ENCODE measurements at places on chromosomes 4 and X. TPM values are rescaled to one million over a fixed set of nuclear protein-coding genes. Genes with fewer than 3 reads are reported as not detected.

Gene NRK
- total RNA-seq = 0.39 TPM

- H3K36me3 ChIP-seq = no peaks in the 10 kb centered on the region
- no peak for DNase-seq
- H3K27ac ChIP-seq = peak overlapping the region; percentile 2
- H3K4me1 ChIP-seq = peaks cover 52% of the 10 kb centered on the region
- no peaks in the 10 kb centered on the region for H3K27me3 ChIP-seq
Measured at GRCh38 chr4:113614414-113614813, 147.1 kb downstream of the CAMK2D start.

GRCh38 chrX:15336023-15336413 lies 695 bp upstream of the PIGA start:
- H3K27me3 ChIP-seq = no peaks in the 10 kb centered on the region
- H3K36me3 ChIP-seq = no peaks in the 10 kb centered on the region
- peaks cover 5% of the 10 kb centered on the region for H3K4me1 ChIP-seq

DNA sequence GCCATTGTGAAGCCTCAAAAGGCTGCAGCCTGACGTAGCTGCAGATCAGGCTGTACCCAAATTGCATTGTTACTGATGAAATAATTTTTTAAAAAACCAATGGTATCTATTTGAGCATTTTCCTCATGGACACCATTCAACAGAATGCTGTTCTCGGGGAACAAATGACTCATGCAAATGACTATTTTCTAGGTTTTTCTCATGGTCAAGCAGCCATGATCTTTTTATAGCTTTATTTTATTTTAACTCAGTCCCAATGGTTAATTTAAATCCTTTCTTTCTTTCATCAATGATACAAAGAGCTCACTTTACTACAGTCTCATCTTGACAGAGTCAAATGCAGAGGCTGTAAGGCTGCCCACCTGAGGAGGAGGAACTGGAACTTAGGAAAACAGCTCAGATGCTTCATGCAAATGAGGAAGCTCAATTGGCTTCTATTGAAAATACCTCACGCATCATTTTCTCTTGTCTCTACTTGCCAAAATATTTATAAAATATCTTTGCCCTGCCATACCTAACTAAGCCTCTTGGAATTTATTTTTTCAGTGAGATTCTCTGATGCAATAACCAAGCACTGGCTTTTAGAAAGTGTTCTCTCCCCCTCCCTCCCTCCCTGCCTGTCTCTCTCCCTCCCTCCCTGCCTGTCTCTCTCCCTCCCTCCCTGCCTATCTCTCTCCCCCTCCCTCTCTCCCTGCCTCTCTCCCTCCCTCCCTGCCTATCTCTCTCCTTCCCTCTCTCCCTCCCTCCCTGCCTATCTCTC lies 81.0 kb downstream of the SORBS2 start:
- peaks cover 45% of the 10 kb centered on the region for H3K4me1 ChIP-seq
- H3K27me3 ChIP-seq = no peaks in the 10 kb centered on the region
- no peak overlapping the region for H3K4me3 ChIP-seq
- peaks cover 16% of the 10 kb centered on the region for H3K36me3 ChIP-seq
- H3K27ac ChIP-seq = peak overlapping the region; percentile 54

DNA sequence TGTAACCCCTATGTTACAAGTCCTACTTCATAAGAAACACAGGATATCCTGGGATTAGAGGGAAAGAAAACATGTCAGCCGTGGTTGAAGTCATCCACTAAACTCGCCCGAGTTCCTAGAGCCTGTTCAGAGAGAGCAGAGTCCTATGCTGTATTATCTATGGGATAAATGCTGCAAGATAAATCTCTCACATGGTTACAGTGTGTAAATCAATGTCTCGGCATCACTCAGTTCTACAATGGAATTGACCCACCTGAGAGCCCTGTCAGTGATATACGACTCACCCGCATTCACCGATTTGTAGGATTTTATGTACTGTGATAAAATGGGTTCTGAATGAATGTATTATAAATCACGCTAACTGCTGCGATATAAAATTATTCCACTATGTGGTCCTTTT lies 127.8 kb upstream of the ANXA3 start:
- H3K27ac ChIP-seq = no peak overlapping the region
- DNase-seq = no peak
- H3K4me1 ChIP-seq = no peaks in the 10 kb centered on the region
- H3K27me3 ChIP-seq = no peaks in the 10 kb centered on the region
- no peak overlapping the region for H3K4me3 ChIP-seq

Data from right atrium auricular region (tissue), 2 donors.